ENCODE measurements at places on chromosomes 2 and 18. TPM values are rescaled to one million over a fixed set of nuclear protein-coding genes. Genes with fewer than 3 reads are reported as not detected.

DSG2 gene
- total RNA-seq, result under 0.01 TPM

LONRF2 gene
- total RNA-seq, result not detected

SCN9A gene
- total RNA-seq, result 0.33 TPM

NOSTRIN gene
- 0.07 TPM for total RNA-seq

HOXD9 gene
- total RNA-seq, result not detected

ANO7 gene
- 0.59 TPM for total RNA-seq

CCBE1 gene
- total RNA-seq, result 2.4 TPM

PLGLB1 gene
- 0.28 TPM for total RNA-seq

SGO2 gene
- total RNA-seq, result 7.0 TPM

All from pulmonary artery endothelial cell (primary cell).